ENCODE measurements at places on chromosomes 5 and 9.

- DNase-seq: no peak
Observed at GRCh38 chr5:134090522-134090921, 24.0 kb upstream of the TCF7 start.

DNA sequence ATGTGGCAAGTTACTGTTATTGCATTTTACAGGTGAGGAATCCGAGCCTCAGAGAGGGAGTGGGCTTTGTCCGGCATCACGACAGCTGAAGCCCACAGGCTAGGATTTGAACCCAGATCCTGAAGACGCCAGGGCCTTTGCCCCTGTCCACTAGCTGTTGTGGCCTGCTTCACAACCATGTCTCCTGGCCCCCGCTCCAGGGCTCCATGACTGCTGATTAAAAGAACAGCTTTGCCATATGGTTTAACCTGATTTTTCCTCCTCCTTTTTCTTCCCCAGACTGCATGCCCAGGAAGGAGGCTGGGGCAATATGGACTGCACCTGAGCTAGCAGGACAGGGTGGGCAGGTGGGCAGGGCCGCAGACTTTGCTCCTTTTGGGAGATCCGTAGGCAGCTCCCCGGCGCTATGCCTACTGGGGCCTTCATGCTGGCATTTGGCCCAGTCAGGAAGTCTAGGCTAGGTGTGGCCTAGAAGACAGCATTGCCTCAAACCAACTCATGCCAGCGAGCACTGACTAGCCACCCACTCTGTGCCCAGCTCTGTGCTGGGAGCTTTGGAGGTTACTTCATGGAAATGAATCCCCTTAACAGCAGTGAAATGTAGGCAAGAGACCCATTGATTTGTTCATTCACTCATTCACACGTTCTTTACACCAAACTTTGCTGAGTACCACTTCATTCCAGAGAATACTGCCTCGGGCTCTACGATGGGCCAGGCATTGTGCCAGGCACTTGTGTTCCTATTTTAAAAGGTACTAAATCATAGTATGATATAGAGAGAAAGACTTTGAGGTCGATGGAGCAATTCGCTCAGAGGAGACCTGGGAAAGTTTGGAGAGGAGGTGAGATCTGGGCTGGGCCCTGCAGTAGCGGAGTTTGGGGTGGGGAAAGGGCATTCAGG lies 94.3 kb upstream of the CPEB4 start:
- DNase-seq: no peak

DNA sequence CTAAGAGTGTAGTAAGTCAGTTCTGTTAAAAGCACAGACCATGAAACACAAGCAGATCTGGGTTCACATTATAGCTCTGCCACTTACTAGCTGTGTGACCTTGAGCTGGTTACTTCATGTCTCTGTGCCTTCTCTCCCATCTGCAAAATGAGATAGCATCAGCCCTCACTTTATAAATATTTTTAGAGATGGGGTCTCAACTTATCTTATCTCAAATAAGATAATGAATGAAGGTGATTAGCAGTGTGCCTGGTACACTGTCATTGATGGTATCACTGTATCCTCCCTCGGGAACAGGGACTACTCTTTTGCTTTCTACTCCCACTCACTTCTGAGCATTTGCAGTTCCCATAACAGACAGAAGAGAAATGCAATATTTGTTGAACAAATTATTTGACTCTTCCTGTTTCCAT lies 52.4 kb downstream of the GALNT10 start:
- no peak for DNase-seq

DNA sequence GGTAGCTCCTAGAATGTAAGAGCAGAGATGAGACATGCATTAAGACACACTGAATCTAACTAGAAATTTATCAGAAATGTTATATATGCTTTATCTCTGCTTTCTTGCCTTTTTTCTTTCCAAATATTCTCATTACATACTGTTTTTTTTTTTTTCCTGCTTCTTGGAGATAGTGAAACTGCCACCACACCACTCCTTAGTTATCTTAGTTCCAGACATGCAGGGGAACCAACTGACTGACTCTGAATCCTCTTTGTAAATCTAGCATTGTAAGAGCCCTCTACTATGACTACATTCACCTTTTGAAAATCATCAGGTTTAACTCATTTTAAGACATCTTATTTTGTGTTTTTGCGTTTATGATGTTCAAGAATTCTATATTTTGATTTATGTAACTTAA lies 181.3 kb upstream of the ST8SIA4 start:
- DNase-seq: no peak

DNA sequence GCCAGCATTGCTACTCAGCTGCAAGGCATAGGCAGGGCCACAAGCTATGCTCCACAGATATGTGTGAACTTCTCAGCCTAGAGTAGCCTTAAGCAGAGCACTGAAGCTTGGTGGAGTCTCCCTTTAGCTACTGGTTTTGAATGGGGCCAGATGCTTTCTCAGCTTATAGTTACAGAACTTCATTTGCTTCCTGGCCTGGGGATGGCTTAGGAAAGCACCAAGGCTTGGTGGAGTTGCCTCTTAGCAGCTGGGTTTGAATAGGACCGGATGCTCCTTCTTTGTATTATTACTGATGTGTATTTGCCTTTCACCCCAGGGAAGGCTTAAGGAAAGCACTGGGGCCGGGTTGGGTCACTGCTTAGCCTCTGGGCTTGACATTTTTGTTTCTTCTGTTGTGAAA lies 497.8 kb upstream of the SEMA6A start:
- DNase-seq: no peak

GRCh38 chr5:668283-668995 lies 24.7 kb downstream of the TPPP start:
- DNase-seq: no peak

- no peak for DNase-seq
Observed at GRCh38 chr5:50447941-50448340, 6.9 kb upstream of the EMB start.

GRCh38 chr5:157225469-157226422 lies 40.2 kb upstream of the CYFIP2 start:
- no peak for DNase-seq

GRCh38 chr5:174718880-174719610 lies 5.3 kb upstream of the MSX2 start:
- DNase-seq: no peak

- DNase-seq: no peak
Observed at GRCh38 chr5:176875783-176876505, 23.2 kb downstream of the HK3 start.

DNA sequence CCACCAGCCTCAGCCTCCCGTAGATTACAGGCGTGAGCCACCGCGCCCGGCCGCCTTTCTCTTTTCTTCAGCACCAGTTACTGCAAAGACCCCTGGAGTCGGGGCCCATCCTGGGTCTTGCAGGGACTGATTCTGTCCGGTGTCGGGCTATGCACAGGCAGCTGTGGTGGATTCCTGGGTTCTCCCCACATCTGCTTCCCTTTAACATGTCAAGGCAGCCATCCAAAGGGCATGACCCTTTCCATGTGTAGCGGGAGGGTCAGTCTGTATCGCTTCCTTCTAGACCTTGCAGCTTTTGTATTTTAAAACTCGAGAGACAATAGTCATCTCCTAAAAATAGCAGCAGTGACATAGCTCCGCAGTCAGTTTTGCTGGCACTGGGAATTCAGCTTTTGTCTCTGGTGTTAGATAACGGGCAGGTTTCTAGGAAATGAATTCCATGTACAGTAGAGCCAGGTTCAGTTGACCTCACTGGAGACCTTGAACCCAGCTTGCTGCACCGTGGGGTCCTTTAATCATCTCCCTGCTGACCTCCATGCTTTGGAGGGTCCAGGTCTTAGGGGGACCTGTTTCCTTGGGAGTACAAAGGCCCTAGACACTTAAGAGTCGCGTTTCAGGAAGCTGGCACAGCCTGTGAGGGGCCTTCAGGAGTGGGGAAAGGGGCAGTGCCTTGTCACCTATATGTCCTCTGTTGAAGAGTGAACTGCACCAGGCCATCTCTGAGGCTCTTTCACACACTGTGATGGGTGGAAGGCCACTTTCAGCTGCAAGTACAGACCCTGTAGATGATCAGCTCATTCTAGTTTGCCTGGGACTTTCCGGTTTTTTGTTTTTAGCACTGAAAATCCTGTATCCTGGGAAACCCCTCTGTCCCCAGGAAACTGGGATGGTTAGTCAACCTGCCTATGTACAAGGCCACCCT lies 13.8 kb downstream of the ANKRD33B start:
- no peak for DNase-seq

GRCh38 chr9:107431461-107431860 lies 58.1 kb downstream of the KLF4 start:
- no peak for DNase-seq

- DNase-seq: no peak
Observed at GRCh38 chr5:39079147-39079546, 4.9 kb upstream of the RICTOR start.

DNA sequence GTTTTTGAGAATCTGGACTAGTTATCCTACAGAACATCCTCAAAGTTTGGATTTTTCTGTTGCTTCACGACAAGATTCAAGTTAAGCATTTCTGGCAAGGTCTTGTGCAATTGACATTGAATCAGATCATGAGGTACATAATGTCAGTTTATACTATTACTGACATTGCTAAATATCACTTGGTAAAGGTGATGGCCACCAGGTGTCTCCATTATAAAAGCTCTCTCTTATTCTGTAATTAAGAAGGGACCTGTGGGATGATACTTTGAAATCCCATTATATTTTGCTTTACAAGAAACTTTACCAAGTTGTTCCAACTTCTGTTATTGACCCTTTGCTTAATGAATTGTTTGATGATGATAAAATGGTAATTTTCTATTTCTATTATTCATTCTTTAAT lies 131.0 kb upstream of the ASTN2 start:
- no peak for DNase-seq

DNA sequence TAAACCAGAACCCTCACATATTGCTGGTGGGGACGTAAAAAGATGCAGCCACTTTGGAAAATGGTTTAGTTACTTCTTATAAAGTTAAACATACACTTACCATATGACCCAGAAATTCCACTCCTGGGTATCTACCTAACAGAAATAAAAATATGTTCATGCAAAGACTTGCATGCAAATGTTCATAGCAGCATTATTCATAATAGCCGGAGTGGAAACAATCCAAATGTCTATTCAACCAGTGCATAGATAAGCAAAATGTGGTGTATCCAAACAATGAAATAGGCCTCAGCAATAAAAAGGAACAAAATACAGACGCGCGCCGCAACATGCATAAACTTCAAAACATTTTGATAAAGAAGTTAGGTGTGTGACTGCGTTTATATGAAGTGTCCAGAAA lies 11.6 kb downstream of the EGR1 start:
- DNase-seq: no peak

DNA sequence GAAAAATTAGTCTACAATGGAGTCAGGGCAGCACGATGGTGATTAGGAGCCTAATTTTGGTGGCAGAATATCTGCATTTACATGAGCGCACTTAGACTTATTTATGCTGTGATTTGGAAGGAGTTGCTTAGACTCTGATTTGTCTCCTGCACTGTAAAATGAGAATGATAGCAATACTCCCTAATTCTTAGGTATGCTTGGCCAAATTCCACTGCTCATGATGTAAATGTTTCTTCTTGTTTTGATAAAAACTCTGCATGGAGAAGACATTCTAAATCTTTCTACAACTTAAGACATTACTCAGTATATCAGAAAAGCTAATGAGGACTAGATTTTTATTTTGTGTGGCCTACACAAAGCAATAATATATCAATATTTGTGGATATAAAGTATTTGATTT lies 205.4 kb downstream of the CDH18 start:
- DNase-seq: no peak

DNA sequence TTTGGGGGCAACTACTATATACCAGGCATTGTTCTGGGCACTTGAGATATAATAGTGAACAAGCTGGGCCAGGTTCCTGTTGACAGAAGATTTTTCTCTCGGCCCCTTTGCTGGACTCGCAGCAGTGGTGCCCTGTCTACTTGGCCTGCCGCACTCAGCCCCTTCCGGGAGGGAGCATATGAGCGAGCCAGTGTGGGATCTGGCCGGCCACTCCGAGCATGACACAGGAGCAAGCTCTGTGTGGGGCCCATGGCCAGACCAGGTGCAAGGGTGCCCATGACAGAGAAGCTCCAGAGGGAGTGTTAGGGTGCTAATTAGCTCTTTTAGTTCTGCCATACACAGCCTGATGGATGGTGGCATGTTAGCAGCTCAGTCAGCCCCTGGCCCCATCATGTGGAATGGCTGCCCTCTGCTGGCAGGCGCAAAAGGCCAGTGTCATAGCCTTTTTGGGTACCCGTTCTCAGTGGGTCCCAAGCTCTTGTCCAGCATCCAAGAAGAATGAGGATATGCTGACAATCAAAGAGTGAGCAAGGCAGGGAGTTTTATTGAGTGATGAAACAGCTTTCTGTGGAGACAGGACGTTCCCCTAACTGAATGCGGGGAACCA lies 9.3 kb upstream of the KIF4B start:
- no peak for DNase-seq

- DNase-seq: no peak
Observed at GRCh38 chr5:24347158-24347557, 297.6 kb downstream of the CDH10 start.

- DNase-seq: no peak
Observed at GRCh38 chr5:94505327-94506068, 112.9 kb downstream of the KIAA0825 start.

GRCh38 chr5:103561685-103562452 lies 720 bp downstream of the NUDT12 start:
- no peak for DNase-seq

- no peak for DNase-seq
Observed at GRCh38 chr5:168073991-168074800, 217.2 kb upstream of the WWC1 start.

DNA sequence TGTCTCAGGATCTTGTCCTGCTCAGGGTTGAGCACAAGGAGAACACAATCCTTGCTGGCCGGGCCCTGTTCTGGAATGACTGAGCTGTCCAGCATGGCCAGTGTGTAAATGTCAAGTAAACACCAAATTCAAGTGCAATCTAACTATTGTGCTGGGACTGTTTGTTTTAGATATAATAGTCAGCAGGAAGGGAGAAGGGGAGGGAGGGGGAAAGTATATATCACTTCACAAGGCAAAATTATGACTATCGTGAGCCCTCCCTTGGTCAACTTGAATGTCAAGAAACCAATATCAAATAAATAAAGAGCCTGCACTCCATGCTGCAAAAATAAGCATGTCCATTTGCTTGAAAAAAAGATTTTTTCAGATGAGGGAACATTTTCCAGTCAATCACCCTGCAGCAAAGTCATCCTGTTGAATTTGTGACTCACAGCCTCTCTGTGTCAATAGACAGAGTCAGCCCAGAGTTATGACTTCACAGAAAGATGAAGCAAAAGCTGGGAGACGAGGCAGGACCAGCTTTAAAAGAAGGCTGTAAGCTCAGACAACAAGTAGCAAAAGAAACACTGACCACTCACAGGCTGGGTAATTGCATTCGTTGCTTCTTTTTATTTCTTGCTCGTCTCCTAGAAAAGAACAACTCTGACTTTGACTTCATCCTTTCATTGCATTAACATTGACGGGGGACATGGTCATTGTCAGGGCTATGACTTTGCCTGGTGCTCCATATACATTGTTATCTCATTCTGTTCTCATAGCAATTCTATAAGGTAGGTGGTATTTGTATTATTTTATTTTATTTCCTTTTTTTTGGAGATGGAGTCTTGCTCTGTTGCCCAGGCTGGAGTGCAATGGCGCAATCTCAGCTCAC lies 15.3 kb upstream of the KLF4 start:
- DNase-seq: no peak

GRCh38 chr9:91220491-91221135 lies 141.1 kb downstream of the AUH start:
- DNase-seq: no peak

- no peak for DNase-seq
Observed at GRCh38 chr5:178352035-178352349, 119.4 kb upstream of the PHYKPL start.
